ENCODE measurements at places on chromosomes 11 and 22.

DNA sequence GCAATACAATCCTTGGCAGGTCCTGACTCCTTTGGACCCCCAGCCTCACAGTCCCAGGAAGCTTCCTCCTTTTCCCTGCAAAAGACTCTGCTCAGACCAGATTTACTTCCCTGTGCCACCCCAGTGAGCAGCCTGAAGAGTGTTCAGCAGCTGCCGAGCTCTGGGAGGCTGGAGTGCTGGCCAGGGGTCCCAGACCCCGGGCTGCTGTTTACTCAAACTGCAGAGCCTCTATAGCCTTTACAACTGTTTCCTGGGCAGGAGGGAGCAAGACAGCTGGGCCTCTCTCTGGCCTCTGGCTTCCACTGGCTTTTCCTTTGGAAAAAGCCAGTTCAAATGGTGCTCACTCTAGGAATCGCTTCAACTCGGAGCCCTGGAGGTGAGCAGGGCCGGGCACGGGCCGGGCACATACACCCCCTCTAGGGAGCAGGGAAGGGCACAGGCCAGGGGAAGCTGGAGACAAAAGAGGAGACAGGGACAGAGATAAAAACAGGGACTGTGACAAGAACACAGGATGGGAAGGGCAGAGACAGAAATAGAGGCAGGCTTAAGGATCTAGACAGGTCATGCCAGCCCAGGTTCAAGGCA, 932 bp downstream of the IRAG1 start:
- no peak for DNase-seq

DNA sequence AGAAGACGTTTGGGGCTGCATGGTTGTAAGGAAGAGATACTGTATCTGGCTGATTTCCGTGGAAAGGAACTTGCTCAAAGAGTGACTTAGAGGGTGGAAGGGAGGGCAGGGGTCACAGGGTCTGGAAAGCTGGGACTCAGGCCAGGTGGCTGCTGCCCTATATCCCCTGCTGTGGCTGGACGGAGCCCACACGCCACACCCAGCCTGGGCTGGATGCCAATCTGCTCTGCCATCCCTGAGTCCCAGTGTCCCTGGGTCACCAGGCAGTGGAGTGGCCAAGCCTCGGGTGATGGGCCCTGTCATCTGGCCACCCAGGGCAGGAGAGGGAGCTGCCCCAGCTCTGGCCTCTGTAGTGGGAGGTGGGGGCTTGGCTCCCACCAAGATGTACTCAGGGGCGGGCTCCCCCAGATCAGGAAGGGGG, 26.5 kb upstream of the KRTAP5-7 start:
- DNase-seq = no peak

DNA sequence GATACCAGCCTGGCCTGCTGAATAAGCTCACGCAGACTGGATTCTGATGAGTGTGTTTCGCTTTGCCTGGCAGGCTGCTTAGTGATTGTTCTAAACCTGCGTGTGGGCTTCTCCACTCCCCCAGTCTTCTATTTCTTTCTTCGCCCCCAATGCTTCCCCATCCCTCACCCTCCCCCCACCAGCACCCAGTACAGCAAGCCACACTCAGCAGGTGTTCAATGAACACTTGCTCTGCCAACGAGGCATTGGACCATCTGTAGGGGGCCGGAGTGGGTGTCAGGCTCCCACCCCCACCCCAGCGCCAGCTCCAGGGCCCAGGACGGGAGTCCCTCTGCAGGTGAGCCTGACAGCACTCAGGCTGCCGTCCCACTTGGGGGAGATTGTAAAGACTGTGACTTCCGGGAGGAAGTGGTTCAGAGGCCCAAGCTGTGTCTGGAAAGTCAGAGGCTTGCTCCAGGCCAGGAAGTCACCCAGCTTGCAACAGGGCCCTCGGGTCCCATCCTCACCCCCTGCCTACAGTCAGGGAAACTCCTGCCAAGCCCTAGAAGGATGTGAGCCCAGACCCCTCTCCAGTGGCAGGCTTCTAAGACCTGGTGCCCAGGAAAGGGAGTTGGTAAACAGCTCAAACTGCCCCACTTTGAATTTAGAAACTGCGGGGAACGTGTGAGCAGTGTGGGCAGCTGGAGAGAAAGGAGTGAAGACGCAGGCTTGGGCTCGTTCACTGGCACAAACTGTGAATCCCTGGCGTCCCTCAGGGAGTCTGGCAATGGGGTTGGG, 66.3 kb upstream of the PRDM11 start:
- DNase-seq = peak; percentile 73

- no peak for DNase-seq
Observed at GRCh38 chr11:7691759-7692350, 14.4 kb downstream of the OVCH2 start.

DNA sequence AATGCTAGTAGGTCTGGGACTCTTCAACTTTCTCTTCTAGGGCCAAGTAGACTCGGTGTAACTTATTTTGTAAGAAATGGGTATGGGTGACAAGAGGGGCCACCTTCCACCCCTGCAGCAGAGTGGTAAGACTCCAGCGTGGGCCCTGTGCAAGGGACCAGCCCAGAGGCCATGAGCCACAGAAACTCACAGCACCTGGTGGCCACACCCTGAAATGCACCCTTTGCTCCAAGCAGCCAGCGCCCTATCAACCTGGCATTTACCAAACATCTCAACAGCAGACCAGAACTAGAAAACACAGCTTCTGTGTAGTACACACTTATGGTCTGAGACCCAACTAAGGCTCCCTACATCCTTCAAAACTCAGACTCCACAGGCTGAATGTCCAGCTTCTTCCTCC, 5.7 kb downstream of the CDCA5 start:
- DNase-seq = peak; percentile 67

DNA sequence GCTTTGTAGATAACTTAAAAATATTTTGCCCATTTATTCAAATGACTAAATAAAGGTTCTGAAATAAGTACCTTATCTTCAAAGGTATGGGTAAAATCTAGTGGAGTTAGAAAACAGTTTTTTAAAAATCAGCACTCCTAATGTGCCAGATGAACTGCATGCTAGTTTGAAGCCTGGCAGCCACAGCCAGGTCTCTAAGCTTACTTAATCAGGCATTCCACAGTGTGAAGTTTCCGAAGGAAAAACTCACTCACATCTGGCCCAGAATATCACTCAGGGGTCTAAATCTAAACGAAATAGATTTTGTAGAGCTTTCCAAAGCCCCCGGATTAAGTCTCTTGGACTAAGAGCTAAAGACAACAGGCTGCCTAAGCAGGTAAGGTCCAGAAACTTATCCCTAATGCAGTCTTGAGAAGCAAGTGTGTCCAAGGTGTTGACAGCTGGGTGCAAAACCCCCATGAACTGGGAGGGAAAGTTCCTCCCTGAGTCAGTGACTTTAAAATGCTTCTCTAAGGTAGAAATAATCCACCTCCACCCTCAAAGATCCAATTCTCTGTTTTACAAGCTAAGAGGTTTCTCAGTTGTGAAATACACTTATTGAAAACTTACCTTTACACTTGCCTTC, 157.6 kb downstream of the FCHSD2 start:
- no peak for DNase-seq

DNA sequence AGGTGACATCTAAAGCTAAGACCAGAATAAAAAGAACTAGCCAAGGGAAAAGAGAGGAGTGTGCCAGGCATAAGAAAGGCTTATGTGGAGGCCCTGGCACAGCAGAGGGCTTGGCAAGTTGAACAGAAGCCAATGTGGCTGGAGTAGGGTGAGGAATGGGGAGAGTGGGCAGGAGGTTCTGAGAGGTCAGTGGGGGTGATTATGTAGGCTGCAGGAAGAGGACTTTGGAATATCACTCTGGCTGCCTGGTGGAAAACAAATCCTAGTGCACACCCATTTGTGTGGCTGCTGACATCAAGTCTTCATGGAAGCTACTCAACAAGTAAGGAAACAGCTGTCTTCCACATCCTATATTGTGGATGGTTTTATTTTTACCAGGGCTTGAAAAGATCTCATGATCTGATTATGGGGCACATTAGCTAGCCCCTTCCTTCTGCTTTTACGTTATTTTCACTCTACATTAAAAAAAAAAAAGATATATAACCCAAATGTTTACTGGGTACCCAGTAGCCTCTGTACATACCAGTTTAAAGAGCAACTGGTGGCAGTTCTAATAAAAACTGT, 3.4 kb downstream of the MRPL16 start:
- no peak for DNase-seq
